Caudate nucleus (tissue), 63 donors: ENCODE measurements at places on chromosomes 7 and 10.

GRCh38 chr10:96044736-96045135, 1.4 kb downstream of the CCNJ start:
- no peak for DNase-seq

- no peak for DNase-seq
These were observed 65.9 kb downstream of the AUTS2 start for GRCh38 chr7:69663911-69664832.

- no peak for DNase-seq
These were observed 75.8 kb downstream of the MPLKIP start for GRCh38 chr7:40058636-40059035.

DNA sequence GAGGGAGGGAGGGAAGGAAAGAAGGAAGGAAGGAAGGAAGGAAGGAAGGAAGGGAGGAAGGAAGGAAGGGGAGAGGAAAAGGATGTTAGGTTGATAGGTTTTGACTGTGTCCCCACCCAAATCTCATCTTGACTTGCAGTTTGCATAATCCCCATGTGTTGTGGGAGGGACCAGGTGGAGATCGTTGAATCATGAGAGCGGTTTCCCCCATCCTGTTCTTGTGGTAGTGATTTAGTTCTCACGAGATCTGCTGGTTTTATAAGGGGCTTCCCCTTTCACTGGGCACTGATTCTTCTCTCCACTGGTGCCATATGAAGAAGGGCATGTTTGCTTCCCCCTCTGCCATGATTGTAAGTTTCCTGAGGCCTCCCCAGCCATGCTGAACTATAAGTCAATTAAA, 15.1 kb upstream of the NUDCD3 start:
- DNase-seq = no peak

GRCh38 chr7:15845461-15845860, 159.0 kb upstream of the MEOX2 start:
- no peak for DNase-seq

GRCh38 chr10:14605231-14605925, 169.3 kb downstream of the FAM107B start:
- DNase-seq = no peak

- DNase-seq = no peak
These were observed 7.2 kb downstream of the CDCA7L start for GRCh38 chr7:21938463-21938862.

DNA sequence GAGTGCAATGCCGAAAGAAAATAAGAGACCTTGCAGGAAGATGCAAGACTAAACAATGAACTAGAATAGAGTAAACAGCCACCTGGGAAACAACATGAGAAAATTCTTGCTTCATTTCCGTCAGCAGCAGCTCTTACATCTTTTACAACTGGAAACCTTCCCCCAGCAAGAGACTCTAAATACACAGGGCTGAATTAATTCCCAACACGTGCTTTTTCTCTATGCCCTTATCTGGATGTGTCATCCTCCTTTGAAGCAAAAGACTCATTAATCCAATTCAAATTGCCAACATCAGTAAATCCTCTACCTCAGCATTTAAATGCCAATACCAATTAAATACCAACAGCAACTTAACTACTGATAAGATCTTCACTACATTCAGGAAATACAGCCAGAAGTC, 99.0 kb upstream of the PDE1C start:
- no peak for DNase-seq

DNA sequence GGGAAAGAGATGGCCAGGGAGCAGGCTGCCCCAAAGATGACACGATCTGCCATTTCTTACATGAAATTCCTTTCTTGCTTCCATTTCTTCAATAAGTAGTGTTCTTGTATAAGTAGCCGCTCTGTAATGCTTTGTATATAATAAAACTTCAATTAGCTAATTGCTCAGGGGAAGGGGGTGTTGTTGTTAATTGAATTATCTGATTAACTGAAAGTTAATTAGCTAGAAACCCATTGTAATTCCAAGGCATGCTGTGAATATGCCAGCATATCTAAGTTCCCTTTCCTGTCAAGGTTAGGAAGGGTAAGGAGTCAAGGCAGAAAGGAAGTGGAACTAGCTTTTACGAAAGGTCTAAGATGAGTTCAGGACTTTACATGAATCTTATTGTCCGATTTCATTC, 765.9 kb downstream of the TYW1 start:
- no peak for DNase-seq

GRCh38 chr7:128755819-128756476, 16.8 kb downstream of the CALU start:
- DNase-seq = no peak

- no peak for DNase-seq
These were observed 3.9 kb upstream of the PHYHIPL start for GRCh38 chr10:59172567-59172966.

DNA sequence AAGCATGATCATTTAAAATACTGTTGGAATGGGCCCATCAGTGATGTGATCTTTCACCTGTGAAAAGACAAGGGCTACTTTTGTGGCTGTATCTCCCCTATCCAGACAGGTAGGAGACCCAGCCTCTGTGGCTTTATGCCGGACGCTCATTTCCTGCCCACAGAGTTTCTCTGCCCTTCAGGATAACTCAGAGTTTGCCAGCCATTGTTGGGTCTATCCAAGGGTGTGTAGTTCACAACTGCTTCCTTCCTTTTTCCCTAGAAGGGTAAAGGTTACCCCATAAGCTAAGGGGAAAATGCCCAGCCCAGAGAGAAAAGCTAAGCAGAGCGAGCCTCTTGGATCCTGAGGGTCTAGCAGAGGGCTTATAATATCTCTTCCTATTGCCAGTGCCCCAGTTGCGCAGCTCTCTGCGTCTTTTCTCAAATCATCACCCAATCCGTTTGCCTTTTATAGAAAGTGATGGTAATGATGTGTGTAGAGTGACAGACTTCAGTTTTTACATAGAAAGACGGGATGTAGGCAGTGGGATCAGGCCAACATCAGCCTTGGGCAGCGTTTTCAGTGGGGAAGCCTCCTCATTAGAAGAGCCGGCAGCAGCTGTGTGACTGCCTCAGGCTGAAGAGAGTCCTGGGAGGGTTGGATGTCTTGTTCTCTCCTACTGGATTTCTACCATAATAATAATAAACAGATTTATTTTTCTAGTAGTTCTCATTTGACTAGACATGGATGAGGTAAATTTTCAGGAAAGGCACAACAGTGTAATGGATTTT, 80.5 kb downstream of the MET start:
- DNase-seq = no peak
